ENCODE measurements at places on chromosomes 4 and X. TPM values are rescaled to one million over a fixed set of nuclear protein-coding genes. Genes with fewer than 3 reads are reported as not detected.

- no peak overlapping the region for H3K4me3 ChIP-seq
- no peak overlapping the region for H3K27ac ChIP-seq
- H3K36me3 ChIP-seq = no peaks in the 10 kb centered on the region
Measured at GRCh38 chr4:114323841-114324240, 274.8 kb upstream of the UGT8 start.

The WNK3 gene
- not detected for total RNA-seq

The FAT4 gene
- total RNA-seq = 11.8 TPM

- no peaks in the 10 kb centered on the region for H3K4me1 ChIP-seq
- no peaks in the 10 kb centered on the region for H3K27me3 ChIP-seq
- H3K4me3 ChIP-seq = no peak overlapping the region
- no peak for DNase-seq
- H3K27ac ChIP-seq = no peak overlapping the region
Measured at GRCh38 chrX:1163231-1163630, 49.2 kb downstream of the CRLF2 start.

- H3K36me3 ChIP-seq = no peaks in the 10 kb centered on the region
- no peak overlapping the region for H3K27ac ChIP-seq
- H3K4me3 ChIP-seq = no peak overlapping the region
- no peaks in the 10 kb centered on the region for H3K27me3 ChIP-seq
Measured at GRCh38 chrX:46582966-46583365, 9.4 kb downstream of the CHST7 start.

The HMGN5 gene
- total RNA-seq = 1.5 TPM

DNA sequence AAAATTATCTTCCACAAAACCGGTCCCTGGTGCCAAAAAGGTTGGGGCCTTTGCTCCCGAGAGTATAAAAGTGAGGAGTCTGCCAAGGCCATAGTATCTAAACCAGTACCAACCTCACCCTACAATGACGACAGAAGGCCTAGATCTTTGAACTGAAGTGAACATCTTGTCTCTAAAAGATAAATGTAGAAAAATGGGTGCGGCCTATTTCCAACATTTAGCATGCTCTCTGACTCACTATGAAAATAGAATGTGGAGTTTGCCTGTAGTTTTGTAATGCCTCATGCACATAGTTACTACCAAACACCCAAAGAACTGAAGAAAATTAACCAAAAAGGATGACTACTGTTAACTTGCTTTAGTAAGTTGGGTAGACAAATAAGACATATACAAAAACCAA, 218.4 kb downstream of the SLITRK2 start:
- no peak overlapping the region for H3K27ac ChIP-seq
- H3K4me3 ChIP-seq = no peak overlapping the region
- no peaks in the 10 kb centered on the region for H3K27me3 ChIP-seq
- DNase-seq = no peak
- no peaks in the 10 kb centered on the region for H3K36me3 ChIP-seq

Measured in Panc1 (cell line).